ENCODE measurements at places on chromosomes 6 and 20. TPM values are rescaled to one million over a fixed set of nuclear protein-coding genes. Genes with fewer than 3 reads are reported as not detected.

GRCh38 chr6:41088451-41088850, 15.7 kb downstream of the NFYA start:
- H3K27me3 ChIP-seq: no peaks in the 10 kb centered on the region
- DNase-seq: no peak
- peaks cover 43% of the 10 kb centered on the region for H3K36me3 ChIP-seq
- H3K4me3 ChIP-seq: no peak overlapping the region
- peak overlapping the region; percentile 11 for H3K27ac ChIP-seq

GRCh38 chr6:157221817-157222175, 101.5 kb downstream of the TMEM242 start:
- H3K36me3 ChIP-seq: no peaks in the 10 kb centered on the region
- H3K27me3 ChIP-seq: no peaks in the 10 kb centered on the region
- DNase-seq: no peak
- H3K4me3 ChIP-seq: no peak overlapping the region
- no peak overlapping the region for H3K27ac ChIP-seq

DNA sequence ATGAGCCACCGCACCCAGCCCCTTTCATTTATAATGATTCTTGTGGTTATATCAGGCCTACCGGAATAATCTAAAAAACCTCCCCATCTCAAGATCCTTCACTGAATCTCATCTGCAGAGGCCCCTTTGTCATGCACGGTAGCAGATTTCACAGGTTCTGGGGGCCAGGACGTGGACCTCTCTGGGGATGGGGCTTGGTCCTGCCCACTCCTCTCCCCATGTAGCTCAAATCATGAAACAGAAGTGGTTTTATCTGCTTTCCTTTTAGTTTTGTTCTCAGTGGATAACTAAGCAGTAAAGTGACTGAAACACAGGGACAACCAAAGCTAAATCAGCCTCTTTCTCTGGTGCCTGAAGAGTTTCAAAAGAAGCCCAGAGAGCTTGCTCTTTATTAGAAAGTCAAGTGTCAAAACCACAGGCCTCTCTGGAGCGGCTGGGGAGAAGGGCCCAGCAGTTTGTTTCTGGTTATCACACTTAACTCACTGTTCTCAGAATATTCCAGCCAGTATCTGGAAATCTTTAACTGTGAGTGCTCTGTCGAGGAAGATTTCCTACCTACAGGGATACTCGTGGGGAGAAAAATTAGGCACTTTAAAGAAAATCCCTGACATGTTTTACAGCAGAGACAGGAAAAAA, 60.6 kb upstream of the FAM184A start:
- peaks cover 11% of the 10 kb centered on the region for H3K4me1 ChIP-seq
- no peak for DNase-seq
- no peaks in the 10 kb centered on the region for H3K27me3 ChIP-seq
- no peak overlapping the region for H3K27ac ChIP-seq
- H3K4me3 ChIP-seq: no peak overlapping the region

DNA sequence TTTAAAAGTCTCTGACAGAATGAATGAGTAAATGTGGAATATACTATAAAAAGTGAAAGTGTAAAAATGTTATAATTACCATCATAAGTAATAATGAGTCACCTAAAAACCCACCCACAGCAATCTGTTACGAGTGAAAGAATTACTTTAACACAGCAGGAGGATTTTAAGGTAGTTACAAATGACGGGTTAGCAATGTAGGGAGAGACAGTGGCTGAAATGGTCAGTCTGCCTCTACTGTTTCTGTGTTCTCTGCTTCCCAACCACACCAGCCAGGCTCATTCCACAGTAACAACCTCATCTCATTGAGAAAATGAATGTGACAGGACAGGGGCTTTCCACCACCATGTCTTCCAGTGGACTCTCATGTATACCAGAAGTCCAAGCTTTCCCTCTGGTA, 124.4 kb upstream of the KCNK16 start:
- H3K4me3 ChIP-seq: no peak overlapping the region
- H3K27ac ChIP-seq: no peak overlapping the region
- no peak for DNase-seq
- H3K36me3 ChIP-seq: no peaks in the 10 kb centered on the region

Gene FAM209B
- total RNA-seq: not detected

DNA sequence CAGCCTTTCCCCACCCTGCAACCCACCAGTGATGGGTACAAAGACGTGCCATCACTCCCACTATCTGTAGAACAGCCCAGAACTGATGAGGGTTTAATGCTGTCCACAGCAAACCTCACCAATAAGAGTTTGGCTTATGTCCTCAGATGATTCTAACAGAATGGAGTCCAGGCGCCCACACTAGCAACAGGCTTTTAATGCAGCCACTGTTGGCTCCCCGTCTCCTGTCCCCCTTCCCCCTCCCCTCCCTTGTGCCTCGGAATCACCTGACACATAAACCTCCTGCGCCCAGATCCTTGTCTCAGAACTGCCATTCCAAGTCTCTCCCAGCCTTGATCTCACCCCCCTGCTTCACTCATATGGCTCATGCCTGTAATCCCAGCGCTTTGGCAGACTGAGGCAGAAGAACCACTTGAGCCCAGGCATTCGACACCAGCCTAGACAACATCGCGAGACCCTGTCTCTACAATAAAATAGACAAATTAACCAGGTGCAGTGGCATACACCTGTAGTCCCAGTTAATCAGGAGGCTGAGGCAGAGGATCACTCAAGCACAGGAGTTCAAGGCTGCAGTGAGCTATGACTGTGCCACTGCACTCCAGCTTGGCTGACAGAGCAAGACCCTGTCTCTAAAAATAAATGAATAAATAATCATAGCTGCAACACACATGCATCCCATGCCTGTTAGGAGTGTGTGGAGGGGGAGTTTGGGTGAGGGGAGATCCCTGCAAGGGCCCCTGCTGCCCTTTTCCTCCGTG, 85.6 kb downstream of the SNX5 start:
- H3K4me3 ChIP-seq: no peak overlapping the region
- H3K27ac ChIP-seq: no peak overlapping the region
- H3K36me3 ChIP-seq: no peaks in the 10 kb centered on the region
- H3K27me3 ChIP-seq: no peaks in the 10 kb centered on the region
- DNase-seq: peak; percentile 55

GRCh38 chr6:57242505-57242904, 20.4 kb upstream of the RAB23 start:
- no peaks in the 10 kb centered on the region for H3K27me3 ChIP-seq
- peak overlapping the region; percentile 78 for H3K27ac ChIP-seq
- peak; percentile 93 for DNase-seq
- no peak overlapping the region for H3K4me3 ChIP-seq
- no peaks in the 10 kb centered on the region for H3K36me3 ChIP-seq
